ENCODE measurements at places on chromosomes 12 and 14.

DNA sequence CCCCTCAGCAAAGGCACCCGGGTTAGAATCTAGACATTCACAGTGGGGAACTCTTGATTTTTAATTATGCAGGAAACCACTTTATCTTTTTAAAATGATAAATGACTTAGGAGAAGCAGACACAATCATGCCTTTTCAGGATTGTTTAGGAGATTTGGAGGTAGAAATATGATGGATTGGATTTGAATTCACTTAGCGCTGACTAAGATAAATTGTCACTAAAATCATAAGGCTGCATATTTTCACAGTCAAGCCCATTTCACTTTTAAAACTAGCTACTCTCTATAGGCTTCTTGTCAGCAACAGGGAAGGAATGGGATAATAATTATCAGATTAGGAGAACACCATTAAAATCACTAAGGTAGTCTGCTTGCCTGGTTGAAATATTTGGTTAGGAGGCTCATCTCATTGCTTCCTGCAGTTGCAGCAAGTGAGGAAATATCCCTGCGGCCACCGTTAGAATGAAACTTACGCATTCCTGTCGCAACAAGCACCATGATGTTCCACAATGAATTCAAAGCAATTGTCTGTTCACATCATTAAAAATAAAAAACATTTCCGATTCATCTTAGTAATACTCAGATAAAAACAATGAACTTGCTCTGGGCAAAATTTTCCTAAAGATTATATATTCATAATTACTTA, 31.9 kb downstream of the DACT1 start:
- DNase-seq = no peak

GRCh38 chr14:43359317-43359716, 1147.8 kb downstream of the FSCB start:
- no peak for DNase-seq

DNA sequence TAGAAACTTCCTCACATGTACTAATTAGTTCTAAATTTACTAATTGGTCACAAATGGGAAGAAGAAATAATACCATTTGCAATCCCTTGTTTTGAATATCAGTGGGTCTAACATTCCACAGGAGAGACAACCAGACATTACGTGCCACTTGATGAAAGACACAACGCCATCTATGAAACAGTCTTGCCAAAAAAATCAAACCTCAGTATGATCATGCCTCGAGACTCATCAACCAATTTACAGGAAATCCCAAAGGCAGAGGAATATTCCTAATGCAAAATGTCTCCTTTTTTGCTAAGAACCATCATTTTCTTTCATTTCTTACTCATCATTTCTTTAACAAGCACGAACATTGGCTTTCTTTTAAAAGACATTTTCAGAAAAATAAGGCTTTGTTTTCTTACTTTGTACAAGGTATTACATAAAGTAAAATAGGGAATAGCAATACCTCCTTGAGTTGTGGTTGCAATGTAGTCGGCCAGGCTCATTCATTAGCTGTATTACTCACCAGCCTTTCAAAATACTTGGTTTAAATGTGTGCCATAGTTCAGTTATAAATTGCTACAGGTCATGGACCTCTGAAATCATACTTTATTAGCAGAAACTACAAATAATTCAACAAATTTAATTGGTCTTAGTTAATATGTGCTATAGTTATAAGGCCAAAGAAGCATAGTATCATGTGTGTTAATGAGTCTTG, 436.2 kb upstream of the FLRT2 start:
- no peak for DNase-seq

DNA sequence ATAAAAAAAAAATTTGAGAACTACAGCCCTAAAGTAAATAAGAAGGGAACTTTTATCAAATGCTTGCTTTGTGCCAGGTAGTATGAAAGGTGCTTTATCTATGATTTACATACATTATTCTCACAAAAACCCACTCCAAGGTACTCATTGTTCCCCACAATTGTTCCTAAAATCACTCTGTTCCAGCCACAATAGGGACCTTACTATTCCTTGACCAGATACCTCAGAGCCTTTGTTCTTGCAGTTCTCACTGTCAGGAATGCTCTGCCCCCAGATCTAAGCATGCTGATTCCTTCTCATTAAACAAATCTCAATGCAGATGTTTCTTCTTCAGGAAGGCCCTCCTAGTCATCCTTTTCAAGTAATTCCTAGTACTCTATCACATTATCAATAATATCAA, 60.2 kb downstream of the PPP1R12A start:
- no peak for DNase-seq

DNA sequence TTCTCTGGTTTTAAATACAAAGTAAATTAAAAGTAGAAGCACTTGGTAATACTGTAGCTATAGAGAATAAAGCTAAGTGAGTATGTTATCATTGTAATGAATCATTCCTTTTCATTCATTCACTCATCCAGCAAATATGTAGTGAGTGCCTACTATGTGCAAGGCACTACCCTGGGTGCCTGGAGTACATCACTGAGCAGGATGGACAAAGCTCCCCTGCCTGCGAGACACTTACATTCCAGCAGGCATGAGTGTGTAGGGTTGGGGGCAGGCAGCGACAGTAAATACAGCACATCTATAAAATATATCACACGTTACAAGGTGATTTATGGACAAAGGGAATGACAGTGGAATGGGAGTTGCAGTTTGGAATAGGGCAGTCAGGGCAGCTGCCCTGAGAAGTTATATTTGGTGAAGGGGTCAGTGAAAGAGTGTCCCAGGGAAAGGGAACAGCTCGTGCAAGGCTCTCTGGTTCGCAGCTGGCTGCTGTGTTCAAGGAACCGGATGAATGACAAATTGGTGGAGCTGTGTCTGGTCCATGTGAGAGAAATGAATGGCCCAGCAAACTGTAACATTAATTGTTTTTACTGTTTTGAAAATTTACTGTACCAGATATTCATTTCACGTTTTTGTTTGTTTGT, 159.6 kb downstream of the CRADD start:
- DNase-seq = no peak

DNA sequence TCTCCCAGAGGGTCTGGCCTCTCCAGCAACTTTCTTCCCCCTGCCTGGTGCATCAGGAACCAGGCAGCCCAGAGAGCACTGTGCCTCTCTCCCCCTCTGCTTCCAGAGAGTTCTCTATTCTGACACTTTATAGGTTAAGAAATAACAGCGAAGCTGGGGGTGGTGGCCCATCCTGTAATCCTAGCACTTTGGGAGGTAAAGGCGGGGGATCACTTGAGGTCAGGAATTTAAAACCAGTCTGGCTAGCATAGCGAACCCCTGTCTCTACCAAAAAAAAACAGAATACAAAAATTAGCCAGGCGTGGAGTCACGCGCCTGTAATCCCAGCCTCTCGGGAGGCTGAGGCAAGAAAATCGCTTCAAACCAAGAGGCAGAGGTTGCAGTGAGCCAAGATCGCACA, 58.3 kb downstream of the ESRRB start:
- DNase-seq = no peak

DNA sequence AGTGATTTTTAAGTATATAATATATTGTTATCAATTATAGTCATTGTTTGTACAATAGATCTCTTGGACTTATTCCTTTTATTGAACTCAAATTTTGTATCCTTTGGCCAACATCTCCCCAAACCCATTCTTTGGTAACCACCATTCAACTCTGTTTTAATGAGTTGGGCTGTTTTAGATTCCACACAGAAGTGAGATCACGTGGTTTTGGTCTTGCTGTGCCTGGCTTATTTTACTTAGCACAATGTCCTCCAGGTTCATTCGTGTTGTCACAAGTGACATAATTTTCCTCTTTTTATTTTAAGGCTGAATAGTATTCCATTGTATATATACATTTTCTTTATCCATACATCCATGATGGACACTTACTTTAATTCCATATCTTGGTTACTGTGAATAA, 40.2 kb upstream of the LTA4H start:
- DNase-seq = no peak

DNA sequence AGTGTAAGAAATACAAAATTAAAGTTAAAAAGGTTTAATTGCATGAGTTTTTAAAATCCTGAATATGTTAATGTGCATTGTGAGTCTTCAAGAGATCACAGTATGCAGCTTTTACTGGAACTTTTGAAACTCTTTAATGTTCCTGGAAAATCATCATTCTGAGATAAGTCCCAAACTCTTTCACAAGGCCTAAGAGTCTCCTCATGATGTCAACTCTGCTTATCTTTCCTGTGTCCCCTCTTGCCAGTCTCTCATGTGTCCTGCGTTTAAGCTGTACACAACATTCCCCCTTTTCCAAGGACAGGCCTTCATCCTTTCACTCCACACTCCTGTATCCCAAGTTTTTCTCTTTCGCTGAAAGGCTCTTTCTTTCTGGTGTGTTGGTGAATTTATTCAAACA, 380.1 kb downstream of the SOX5 start:
- DNase-seq = no peak

GRCh38 chr14:21978184-21978998, 304.8 kb upstream of the OR4E1 start:
- DNase-seq = peak; percentile 4
